ENCODE measurements at places on chromosomes 16 and 17.

DNA sequence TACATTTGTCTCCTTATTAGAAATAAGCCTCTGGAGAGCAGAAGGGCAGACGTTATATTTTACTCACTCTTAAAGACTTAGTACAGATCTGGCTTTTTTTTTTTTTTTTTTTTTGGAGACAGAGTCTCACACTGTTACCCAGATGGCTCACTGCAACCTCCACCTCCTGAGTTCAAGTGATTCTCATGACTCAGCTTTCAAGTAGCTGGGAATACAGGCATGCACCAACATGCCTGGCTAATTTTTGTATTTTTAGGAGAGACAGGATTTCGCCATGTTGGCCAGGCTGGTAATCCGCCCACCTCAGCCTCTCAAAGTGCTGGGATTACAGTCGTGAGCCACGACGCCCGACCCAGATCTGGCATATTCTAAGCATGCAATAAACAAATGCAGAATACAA is 36.4 kb upstream of the TMEM97 start:
- no peak for DNase-seq

- no peak for DNase-seq
These were observed 84.4 kb upstream of the GSE1 start for GRCh38 chr16:85528528-85529387.

DNA sequence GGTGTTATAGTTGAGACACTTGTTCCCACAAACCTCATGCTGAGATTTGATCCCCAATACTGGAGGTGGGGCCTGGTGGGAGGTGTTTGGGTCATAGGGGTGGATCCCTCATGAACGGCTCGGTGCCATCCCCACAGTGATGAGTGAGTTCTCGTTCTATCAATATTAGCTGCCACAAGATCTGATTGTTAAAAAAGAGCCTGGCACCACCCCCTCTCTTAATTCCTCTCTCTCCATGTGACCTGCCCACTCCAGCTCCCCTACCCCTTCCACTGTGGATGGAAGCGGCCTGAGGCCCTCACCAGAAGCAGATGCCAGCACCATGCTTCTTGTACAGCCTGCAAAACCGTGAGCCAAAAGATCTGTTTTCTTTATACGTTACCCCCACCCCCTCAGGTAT is 31.2 kb downstream of the TRIM16 start:
- no peak for DNase-seq

- no peak for DNase-seq
These were observed 983 bp downstream of the VAT1L start for GRCh38 chr16:77789085-77790008.

DNA sequence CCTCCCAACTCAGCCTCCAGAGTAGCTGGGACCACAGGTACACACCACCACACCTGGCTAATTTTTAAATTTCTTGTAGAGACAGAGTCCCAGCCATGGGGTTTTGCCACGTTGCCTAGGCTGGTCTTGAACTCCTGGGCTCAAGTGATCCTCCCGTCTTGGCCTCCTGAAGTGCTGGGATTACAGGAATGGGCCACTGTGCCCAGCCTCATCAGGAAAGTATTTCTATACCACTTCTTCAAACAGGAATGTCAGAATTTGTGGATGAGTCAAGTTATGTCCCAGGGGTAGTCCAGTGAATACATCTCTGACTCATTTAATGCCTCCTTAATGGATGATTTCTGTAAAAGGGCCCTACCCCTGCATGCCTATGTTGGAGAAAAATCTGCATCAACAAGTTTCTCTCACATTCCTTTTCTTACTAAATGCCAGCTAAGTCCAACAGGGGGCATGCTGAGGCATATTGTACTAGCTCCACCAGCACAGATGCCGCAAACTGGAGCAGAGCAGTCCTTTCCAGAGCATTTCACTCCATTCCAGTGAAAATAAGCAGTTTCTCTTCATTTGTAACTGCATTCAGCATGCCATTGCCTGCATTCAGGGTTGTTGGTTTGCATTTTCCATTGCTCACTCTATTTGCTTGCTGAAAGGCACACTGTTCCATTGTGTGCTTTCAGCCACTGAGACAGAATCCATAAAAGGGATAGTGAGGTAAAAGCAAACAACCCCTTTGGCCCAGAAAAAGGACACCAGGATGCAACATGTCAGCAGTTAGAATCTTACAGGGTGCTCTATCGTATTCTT is 5.3 kb upstream of the CAVIN1 start:
- DNase-seq, result peak; percentile 14

- DNase-seq, result peak; percentile 52
These were observed 11.2 kb downstream of the GALK1 start for GRCh38 chr17:75753514-75754377.
